ENCODE measurements at places on chromosomes 3 and 15. TPM values are rescaled to one million over a fixed set of nuclear protein-coding genes. Genes with fewer than 3 reads are reported as not detected.

DNA sequence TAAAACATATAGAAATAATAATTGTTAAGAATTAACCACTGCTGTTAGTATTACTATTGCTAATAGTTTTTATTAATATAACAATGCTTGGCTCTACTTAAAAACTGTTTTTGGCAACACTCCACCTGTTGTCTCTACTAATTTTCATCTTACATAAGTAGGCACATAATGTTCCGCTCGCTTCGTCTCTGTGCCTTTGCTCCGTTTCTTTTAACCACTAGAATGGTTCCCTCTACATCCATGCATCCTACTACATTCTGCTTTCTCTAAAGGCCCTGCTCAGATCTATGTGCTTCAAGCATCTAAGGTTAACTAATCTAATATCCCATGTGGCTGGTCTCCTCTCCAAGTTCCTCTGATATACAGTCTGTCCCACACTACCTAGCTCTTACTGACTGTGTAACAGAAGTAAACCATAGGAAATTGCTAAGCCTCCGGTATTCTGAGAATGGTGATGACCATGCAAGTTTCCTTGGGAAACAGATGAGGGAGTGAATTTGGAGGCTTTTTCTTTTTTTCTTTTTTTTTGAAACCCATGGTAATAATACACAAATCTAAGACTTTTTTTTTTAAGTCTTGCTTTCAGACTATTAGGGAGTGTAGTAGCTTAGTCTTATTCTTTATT, 138.3 kb downstream of the P3H2 start:
- H3K4me3 ChIP-seq: no peak overlapping the region
- H3K27me3 ChIP-seq: no peaks in the 10 kb centered on the region
- peaks cover 4% of the 10 kb centered on the region for H3K36me3 ChIP-seq
- peaks cover 17% of the 10 kb centered on the region for H3K4me1 ChIP-seq

DNA sequence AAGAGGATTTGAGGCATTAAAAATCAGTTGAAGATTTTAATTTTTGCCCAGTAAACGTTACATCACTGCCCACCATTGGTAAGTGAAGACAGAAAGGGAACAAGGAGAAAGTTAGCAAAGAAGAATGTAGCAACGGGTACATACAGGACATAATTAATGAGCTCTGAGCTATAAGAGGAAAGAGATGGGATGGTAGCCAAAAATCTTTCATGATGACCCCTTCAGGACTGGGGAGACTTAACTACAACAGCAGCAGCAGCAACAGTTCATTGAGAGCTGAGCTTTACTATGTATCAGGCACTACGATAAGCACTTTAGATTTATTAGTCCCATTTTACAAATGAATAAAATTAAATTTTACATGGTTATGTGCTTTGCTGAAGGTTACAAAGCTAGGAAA, 18.4 kb downstream of the EMC4 start:
- peaks cover 25% of the 10 kb centered on the region for H3K4me1 ChIP-seq
- no peak for DNase-seq
- H3K36me3 ChIP-seq: peaks cover 13% of the 10 kb centered on the region
- H3K4me3 ChIP-seq: no peak overlapping the region
- no peak overlapping the region for H3K27ac ChIP-seq
- no peaks in the 10 kb centered on the region for H3K27me3 ChIP-seq

DNA sequence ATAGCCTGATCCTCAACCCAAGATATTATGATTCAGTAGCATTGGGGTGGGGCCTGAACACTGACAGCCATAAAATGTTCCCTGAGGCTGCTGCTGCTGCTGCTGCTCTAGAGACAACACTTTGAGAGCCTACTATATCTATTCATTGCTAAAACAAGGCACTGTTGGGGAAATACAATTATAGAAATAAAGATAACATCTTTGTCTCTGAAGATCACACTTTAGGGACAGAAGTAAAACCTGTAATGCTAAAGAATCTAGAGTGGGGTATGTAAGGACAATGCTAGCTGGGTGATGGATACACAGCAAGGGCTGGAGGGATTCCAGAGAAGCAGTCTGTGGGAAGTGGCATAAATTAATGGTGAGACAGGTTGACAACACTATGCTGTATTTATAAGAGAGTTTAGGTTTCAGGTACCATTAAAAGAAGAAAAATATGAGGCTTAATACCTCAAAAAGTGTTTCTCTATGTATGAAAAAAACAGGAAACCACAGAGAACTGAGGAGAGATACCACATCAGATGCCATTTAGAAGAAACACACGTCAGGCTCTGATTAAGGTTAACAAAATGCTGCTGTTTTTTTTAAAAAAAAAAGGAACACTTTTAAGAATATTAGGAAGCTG, 115.9 kb downstream of the CBLB start:
- H3K4me1 ChIP-seq: peaks cover 9% of the 10 kb centered on the region
- no peaks in the 10 kb centered on the region for H3K27me3 ChIP-seq
- H3K4me3 ChIP-seq: no peak overlapping the region
- no peak overlapping the region for H3K27ac ChIP-seq
- DNase-seq: no peak

DNA sequence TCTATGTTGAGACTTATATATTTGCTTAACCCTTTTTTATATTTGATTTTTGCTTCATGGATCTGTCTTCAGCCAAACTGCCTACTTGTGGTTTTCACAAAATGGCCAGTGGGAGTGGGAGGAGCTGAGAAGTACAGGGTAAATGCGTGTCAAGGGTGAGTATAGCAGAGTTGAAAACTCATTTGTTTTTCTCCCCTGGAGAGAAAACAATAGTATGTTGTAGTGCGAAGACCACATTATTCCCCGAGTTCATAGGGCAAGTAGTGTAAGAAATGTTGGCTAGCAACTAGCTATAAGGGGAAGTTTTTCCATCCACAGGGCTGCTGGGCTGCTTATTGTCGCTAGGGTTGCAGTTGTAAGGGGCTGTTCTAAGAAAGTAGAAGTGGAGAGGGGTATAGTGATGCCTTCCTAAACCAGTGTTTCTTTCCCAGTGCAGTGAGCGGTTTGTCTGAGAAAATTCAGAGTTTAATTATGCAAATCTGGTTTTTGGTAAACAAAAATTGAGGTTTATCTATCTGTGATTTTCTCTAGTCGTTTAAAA, 153.8 kb upstream of the AZI2 start:
- no peak overlapping the region for H3K4me3 ChIP-seq
- H3K4me1 ChIP-seq: no peaks in the 10 kb centered on the region
- no peak overlapping the region for H3K27ac ChIP-seq
- H3K27me3 ChIP-seq: no peaks in the 10 kb centered on the region
- H3K36me3 ChIP-seq: no peaks in the 10 kb centered on the region

DNA sequence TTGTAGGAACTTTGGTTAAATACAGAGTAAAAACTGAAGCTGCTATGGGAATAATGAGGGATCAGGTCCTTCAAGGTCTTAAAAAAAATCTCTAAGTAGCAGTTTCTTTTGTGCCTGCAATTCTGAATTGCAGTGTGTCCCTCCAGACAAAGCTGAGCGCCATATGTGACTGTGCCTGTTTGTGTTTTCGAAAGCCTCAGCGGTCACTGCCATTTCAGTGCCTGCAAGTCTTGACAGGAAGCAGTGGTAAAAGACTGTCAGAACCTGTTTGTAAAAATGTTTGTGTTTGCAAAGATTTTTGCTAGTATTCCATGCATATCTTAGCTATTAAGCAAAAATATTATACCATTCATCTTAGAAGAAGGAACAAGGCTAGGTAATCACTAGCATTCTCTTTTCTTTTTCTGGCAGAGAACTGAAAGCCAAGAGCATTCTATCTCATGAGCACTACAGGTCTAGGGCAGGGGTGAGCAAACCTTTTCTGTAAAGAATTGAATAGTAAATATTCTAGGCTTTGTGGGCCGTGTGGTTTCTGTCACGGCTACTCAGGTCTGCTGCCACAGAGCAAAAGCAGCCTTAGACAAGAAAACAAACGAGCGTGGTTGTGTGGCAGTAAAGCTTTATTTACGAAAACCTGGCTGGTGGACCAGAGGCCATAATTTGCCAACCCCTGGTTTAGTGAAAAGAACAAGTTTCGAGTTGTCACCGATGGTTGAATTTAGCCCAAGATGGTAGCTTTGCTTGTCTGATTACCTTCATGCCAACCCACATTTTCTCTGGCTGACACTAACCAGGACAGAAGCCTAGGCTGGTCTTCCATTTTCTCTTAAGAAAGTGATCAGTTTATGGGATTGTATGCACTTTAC, 134.4 kb downstream of the CACNA1D start:
- no peak overlapping the region for H3K27ac ChIP-seq
- H3K27me3 ChIP-seq: peaks cover 31% of the 10 kb centered on the region

DNA sequence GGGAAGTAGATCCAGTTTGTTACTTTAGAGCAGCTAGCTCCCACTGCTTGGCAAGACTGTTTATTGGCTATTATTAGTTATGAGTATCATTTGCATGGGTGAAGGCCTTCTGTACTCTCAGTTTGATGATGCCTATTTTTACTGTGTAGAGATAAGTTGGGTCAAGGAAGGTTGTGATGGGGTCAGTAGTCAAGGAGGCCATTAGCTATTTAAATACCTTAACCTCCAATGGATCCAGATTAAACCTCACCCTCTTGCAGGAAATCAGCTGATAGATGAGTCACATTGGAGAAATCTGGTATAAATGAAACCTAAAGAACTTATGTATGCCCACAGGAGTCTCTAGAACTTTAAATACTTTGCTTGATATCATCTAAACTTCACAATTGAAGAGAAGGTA, 45.0 kb downstream of the THBS1 start:
- peak overlapping the region; percentile 20 for H3K27ac ChIP-seq
- H3K4me1 ChIP-seq: peaks cover 55% of the 10 kb centered on the region
- no peaks in the 10 kb centered on the region for H3K27me3 ChIP-seq
- no peaks in the 10 kb centered on the region for H3K36me3 ChIP-seq

DNA sequence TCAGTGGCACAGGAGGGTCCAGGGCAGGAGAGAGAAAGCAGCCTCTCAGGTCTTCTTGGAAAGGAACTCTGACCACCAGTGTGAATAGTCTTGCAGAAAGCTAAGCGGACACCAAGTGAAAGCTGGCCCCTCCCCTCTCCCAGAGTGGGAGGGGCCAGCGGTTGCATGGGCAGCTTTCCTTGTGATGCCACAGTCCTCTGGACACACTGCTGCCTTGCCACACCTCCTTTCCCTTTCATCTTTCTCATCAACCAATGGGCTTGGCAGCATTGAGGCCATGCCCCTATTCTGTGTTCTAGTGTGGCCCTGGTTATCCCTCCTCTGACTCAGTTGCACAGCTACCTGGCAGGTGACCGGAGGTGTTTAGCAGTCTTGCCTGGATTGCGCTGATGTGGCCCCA, 49.7 kb upstream of the GOLGA6B start:
- H3K36me3 ChIP-seq: peaks cover 4% of the 10 kb centered on the region
- H3K4me1 ChIP-seq: no peaks in the 10 kb centered on the region
- H3K27ac ChIP-seq: no peak overlapping the region
- no peaks in the 10 kb centered on the region for H3K27me3 ChIP-seq
- DNase-seq: no peak

GRCh38 chr3:143668924-143669790, 179.1 kb downstream of the SLC9A9 start:
- peaks cover 24% of the 10 kb centered on the region for H3K27me3 ChIP-seq
- peaks cover 1% of the 10 kb centered on the region for H3K36me3 ChIP-seq
- H3K4me3 ChIP-seq: no peak overlapping the region

DNA sequence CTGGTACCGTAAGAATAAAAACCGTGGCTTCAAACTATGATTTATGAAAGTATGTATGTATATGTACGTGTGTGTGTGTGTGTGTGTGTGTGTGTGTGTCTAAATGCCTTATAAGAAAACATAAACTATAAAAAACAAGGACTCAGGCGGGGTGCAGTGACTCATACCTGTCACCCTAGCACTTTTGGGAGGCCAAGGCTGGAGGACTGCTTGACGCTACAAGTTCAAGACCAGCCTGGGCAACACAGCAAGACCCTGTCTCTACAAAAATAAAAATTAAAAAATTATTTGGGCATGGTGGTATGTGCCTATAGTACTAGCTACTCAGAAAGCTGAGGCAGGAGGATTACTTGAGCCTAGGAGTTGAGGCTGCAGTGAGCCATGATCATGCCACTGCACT, 29.1 kb downstream of the CCPG1 start:
- no peak for DNase-seq
- peaks cover 19% of the 10 kb centered on the region for H3K36me3 ChIP-seq
- no peak overlapping the region for H3K27ac ChIP-seq
- H3K27me3 ChIP-seq: no peaks in the 10 kb centered on the region
- no peak overlapping the region for H3K4me3 ChIP-seq
- H3K4me1 ChIP-seq: no peaks in the 10 kb centered on the region

GRCh38 chr3:119330181-119330580, 36.0 kb downstream of the ARHGAP31 start:
- H3K4me3 ChIP-seq: no peak overlapping the region
- peaks cover 2% of the 10 kb centered on the region for H3K36me3 ChIP-seq
- H3K27ac ChIP-seq: no peak overlapping the region
- no peaks in the 10 kb centered on the region for H3K27me3 ChIP-seq

- DNase-seq: no peak
- peaks cover 39% of the 10 kb centered on the region for H3K36me3 ChIP-seq
- H3K27ac ChIP-seq: no peak overlapping the region
- H3K4me1 ChIP-seq: peaks cover 4% of the 10 kb centered on the region
- no peaks in the 10 kb centered on the region for H3K27me3 ChIP-seq
Measured at GRCh38 chr15:72733941-72734738, 48.1 kb downstream of the BBS4 start.

DNA sequence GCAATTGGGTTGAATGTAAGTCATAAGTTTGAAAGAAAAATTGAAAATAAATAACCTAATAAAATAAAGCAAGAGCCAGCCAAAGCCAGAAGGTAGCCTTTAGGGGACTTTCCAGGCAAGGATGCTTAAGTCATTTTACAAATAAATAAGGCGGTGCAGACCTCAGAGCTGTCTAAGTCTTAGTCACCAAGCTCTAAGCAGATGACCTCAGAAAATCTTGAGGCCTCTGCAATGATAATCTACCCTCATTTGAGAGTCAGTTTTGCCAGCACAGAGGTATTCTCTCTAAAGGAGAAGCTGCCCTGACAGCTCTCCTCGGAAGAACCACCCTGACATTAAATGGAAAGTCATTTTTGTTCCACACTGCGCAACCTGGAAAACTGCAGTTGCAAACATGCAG, 113.9 kb downstream of the OXNAD1 start:
- no peak overlapping the region for H3K27ac ChIP-seq
- H3K4me1 ChIP-seq: peaks cover 7% of the 10 kb centered on the region
- H3K36me3 ChIP-seq: peaks cover 10% of the 10 kb centered on the region
- no peak for DNase-seq
- H3K27me3 ChIP-seq: no peaks in the 10 kb centered on the region
- H3K4me3 ChIP-seq: no peak overlapping the region

- H3K27me3 ChIP-seq: no peaks in the 10 kb centered on the region
- peaks cover 35% of the 10 kb centered on the region for H3K4me1 ChIP-seq
- no peak for DNase-seq
- no peaks in the 10 kb centered on the region for H3K36me3 ChIP-seq
- no peak overlapping the region for H3K4me3 ChIP-seq
Measured at GRCh38 chr15:78069462-78070029, 8.0 kb downstream of the TBC1D2B start.

- no peak overlapping the region for H3K27ac ChIP-seq
- H3K27me3 ChIP-seq: no peaks in the 10 kb centered on the region
- peaks cover 7% of the 10 kb centered on the region for H3K36me3 ChIP-seq
- H3K4me3 ChIP-seq: no peak overlapping the region
Measured at GRCh38 chr3:126442856-126443242, 32.8 kb downstream of the ZXDC start.

The GP5 gene
- total RNA-seq: not detected

The ERICH6 gene
- not detected for total RNA-seq

The TMC3 gene
- total RNA-seq: not detected

Data from chondrocyte (in vitro differentiated cells).